CD8-positive, alpha-beta memory T cell (primary cell): ENCODE measurements at places on chromosomes 11 and 22. TPM values are rescaled to one million over a fixed set of nuclear protein-coding genes. Genes with fewer than 3 reads are reported as not detected.

The ABCC8 gene
- total RNA-seq: not detected

The PACSIN3 gene
- total RNA-seq: 7.9 TPM

The MARK2 gene
- total RNA-seq: 38.0 TPM

The TRIM51 gene
- not detected for total RNA-seq

The SMTNL1 gene
- not detected for total RNA-seq

The CCDC87 gene
- 0.27 TPM for total RNA-seq

The TTC36 gene
- total RNA-seq: 0.59 TPM

The SLC22A6 gene
- total RNA-seq: not detected

The TEX12 gene
- total RNA-seq: 0.27 TPM

The ZNF215 gene
- 0.72 TPM for total RNA-seq

The MADD gene
- total RNA-seq: 62.1 TPM

The COMMD9 gene
- 63.6 TPM for total RNA-seq

The LIF gene
- 88.6 TPM for total RNA-seq

DNA sequence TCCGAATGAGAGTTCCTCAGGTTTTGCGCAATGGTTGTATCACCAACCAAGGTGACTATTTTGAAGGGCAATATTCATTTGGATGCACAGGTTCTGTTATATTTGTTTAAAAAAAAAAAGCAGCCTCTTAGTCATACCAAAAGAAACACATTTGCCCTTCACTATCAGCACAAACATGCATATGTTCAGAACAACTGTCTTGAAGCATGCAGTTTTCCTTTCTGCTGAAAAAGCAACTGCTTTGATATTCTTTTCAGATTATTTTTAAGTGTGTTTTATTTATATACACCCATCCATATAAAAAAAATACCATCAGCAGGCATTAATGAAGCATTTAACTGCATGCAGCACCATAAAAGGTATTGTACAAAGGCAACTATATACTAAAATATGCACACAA is 67.8 kb downstream of the RBFOX2 start:
- no peak overlapping the region for H3K4me3 ChIP-seq
- H3K27me3 ChIP-seq: no peaks in the 10 kb centered on the region
- no peaks in the 10 kb centered on the region for H3K4me1 ChIP-seq

DNA sequence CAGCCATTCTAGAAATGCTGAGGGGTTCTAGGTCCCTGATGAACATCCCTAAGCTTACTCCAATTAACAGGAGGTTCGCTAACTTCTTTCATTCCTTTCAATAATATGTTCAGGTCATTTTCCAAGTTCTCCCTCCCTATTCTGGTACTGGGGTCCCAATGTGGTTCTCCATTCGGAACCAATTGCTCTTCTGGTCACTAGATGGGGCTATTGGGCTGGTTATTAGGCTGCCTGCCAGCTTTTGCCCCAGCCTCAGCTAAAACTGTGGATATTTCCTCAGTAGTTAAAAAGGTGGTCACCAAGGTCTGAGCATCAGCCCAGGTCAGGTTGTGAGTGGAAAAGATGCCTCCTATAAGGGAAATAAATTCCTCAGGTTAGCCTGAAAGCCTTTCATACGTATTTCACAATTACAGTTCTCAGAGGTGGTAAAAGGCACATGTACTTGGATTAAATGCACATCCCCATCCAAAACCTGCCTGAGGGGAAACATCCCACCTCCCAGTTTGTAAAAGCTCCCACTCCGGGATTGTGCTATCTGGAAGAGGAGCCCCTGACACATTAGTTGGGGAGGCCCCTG is 161.1 kb upstream of the CCDC179 start:
- no peaks in the 10 kb centered on the region for H3K4me1 ChIP-seq
- no peak overlapping the region for H3K27ac ChIP-seq
- no peak overlapping the region for H3K4me3 ChIP-seq
- H3K36me3 ChIP-seq: no peaks in the 10 kb centered on the region

- no peaks in the 10 kb centered on the region for H3K4me1 ChIP-seq
- H3K4me3 ChIP-seq: no peak overlapping the region
- no peak for DNase-seq
- H3K36me3 ChIP-seq: no peaks in the 10 kb centered on the region
- H3K27ac ChIP-seq: no peak overlapping the region
- H3K27me3 ChIP-seq: no peaks in the 10 kb centered on the region
Measured at GRCh38 chr11:115452241-115452640, 52.0 kb downstream of the CADM1 start.

DNA sequence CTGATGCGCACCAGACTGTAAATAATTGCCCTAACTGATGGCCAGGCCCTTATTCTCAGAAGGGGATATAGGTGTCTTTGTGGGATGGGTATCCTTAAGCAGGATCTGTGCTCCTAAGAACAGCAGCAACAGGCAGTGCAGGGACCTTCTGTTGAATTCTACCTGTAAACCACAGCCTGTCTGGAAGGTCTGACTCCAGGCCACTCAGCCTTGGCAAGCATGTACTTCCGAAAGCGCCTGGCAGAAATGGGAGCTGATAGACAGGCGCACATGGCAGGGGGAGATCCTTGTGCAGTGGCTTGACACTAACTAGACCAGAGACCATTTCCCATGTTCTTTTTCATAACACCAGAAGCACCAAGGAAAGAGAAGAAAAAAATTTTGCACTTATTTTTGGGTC is 59.0 kb downstream of the C22orf31 start:
- no peak for DNase-seq
- no peaks in the 10 kb centered on the region for H3K27me3 ChIP-seq
- no peak overlapping the region for H3K4me3 ChIP-seq
- H3K4me1 ChIP-seq: no peaks in the 10 kb centered on the region

- no peak for DNase-seq
- no peak overlapping the region for H3K27ac ChIP-seq
- no peaks in the 10 kb centered on the region for H3K36me3 ChIP-seq
- no peak overlapping the region for H3K4me3 ChIP-seq
- H3K27me3 ChIP-seq: no peaks in the 10 kb centered on the region
Measured at GRCh38 chr11:119525180-119525866, 102.4 kb upstream of the THY1 start.

GRCh38 chr22:10961043-10961860 is 4566.7 kb upstream of the OR11H1 start:
- no peaks in the 10 kb centered on the region for H3K36me3 ChIP-seq
- H3K4me3 ChIP-seq: no peak overlapping the region

DNA sequence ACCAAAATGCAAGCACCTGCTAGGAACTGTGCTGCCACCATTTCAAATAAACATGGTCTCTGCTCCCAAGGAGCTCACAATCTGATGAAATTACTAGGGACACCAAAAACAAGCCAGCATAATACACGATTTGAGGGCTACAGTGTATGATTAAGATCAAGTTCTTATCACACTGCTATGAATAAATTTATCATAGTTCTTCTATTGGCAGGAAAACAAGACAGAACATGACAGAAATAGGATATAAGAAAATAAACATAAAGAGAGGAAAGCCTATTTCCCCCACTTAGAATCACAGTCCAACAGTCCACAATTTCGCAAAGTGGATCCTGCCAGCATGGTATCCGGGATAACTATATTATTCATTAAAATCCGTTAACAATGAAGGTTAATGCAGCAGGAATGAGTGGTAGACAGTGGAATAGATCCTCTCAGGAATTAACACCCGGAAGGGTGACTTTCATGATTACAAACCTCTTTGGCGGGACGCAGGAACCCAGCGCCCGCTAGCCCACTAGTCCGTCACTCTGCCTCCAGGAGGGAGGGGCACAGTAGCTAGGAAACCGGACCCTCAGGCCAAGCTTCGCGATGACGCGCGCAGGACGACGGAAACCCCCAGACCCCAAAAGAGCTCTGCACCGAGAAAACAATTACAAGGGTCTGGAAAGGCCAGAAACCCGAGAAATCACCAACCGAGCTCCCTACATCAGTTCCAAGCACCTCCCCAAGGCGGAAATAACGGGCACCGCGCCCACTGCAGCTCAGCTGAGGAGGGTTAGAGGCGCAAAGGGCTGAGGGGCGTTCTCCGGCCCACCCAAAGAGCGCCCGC is 607 bp downstream of the CCDC82 start:
- no peaks in the 10 kb centered on the region for H3K27me3 ChIP-seq
- peak overlapping the region; percentile 90 for H3K4me3 ChIP-seq
- no peaks in the 10 kb centered on the region for H3K36me3 ChIP-seq

DNA sequence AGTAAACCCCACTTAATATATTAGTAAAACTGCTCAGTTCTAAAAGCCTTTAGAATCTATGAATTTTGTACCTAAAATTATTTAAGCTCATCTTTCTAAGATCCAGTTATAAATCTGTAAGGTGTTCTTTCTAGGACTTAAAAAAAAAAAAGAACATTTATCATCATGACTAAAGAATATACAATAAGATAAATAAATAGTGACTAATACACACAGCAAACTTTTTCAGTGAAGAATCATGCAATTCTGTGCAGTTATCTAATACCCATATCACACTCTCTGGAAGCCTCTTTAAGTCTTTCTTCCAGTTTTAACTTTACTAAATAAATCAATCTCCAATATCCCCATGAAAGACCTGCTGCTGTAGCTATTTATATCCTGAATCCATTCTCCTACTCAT is 59.8 kb downstream of the CEP57 start:
- H3K27me3 ChIP-seq: no peaks in the 10 kb centered on the region
- H3K27ac ChIP-seq: no peak overlapping the region
- H3K4me1 ChIP-seq: no peaks in the 10 kb centered on the region
- no peaks in the 10 kb centered on the region for H3K36me3 ChIP-seq
- DNase-seq: no peak
- no peak overlapping the region for H3K4me3 ChIP-seq

GRCh38 chr11:130528298-130529261 is 80.1 kb downstream of the ADAMTS15 start:
- no peak overlapping the region for H3K27ac ChIP-seq
- H3K27me3 ChIP-seq: no peaks in the 10 kb centered on the region

- no peak overlapping the region for H3K4me3 ChIP-seq
- no peak for DNase-seq
- H3K4me1 ChIP-seq: no peaks in the 10 kb centered on the region
- H3K27me3 ChIP-seq: no peaks in the 10 kb centered on the region
- no peaks in the 10 kb centered on the region for H3K36me3 ChIP-seq
- no peak overlapping the region for H3K27ac ChIP-seq
Measured at GRCh38 chr11:101126551-101127196, 2.9 kb downstream of the PGR start.

DNA sequence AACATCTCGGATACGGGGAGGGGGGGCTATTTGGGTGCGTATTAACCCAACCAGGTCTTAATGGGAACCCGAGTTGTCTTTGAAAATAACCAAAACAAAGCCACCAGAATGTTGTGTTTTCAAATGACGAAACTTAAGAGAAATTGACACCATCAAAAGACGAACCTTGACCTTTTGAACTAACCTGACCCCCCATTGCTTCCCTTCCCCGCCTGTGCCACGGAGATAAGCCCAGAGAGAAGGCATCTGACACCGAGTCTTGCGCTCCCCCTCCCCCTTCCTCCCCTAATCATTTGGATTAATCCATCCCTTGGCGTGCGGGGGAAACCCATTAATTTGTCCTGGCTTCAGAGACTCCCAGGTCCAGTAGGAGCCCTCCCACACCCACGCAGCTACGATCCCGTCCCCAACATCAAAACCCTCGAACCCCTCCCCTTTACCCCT is 4.5 kb upstream of the GCAT start:
- no peak overlapping the region for H3K4me3 ChIP-seq
- no peak for DNase-seq
- peaks cover 41% of the 10 kb centered on the region for H3K4me1 ChIP-seq
- H3K27ac ChIP-seq: peak overlapping the region; percentile 8
- no peaks in the 10 kb centered on the region for H3K36me3 ChIP-seq

- no peak overlapping the region for H3K4me3 ChIP-seq
- no peaks in the 10 kb centered on the region for H3K4me1 ChIP-seq
- DNase-seq: no peak
Measured at GRCh38 chr11:15852179-15852578, 504.2 kb downstream of the SOX6 start.

- H3K4me1 ChIP-seq: no peaks in the 10 kb centered on the region
- H3K27ac ChIP-seq: no peak overlapping the region
- no peaks in the 10 kb centered on the region for H3K27me3 ChIP-seq
- H3K4me3 ChIP-seq: no peak overlapping the region
- DNase-seq: no peak
Measured at GRCh38 chr22:48353116-48353947, 1474.3 kb downstream of the BRD1 start.

- DNase-seq: no peak
- no peaks in the 10 kb centered on the region for H3K36me3 ChIP-seq
- no peak overlapping the region for H3K27ac ChIP-seq
Measured at GRCh38 chr22:48316257-48317250, 1511.1 kb downstream of the BRD1 start.

DNA sequence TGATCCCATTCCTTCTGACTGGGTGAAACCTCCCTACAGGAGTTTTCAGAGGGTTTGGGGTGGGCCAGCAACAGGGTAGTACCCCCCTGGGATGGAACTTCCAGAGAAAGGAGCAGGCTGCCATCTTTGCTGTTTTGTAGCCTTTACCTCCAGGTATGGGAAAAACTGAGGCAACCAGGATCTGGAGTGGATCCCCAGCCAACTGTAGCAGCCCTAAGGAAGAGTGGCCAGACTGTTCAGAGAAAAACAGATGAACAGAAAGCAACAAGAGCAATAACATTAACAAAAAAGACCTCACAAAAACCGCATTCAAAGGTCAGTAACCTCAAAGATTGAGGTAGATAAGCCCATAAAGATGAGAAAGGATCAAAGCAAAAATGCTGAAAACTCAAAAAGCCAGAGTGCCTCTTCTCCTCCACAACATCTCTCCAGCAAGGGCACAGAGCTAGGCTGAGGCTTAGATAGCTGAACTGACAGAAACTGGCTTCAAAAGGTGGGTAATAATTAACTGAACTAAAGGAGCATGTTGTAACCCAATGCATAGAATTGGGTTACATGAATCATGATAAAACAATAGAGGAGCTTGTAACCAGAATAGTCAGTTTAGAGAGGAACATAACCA is 1288.6 kb upstream of the CNTN5 start:
- H3K4me3 ChIP-seq: no peak overlapping the region
- no peaks in the 10 kb centered on the region for H3K4me1 ChIP-seq
- no peaks in the 10 kb centered on the region for H3K27me3 ChIP-seq
- H3K27ac ChIP-seq: no peak overlapping the region
- no peaks in the 10 kb centered on the region for H3K36me3 ChIP-seq
- DNase-seq: no peak

DNA sequence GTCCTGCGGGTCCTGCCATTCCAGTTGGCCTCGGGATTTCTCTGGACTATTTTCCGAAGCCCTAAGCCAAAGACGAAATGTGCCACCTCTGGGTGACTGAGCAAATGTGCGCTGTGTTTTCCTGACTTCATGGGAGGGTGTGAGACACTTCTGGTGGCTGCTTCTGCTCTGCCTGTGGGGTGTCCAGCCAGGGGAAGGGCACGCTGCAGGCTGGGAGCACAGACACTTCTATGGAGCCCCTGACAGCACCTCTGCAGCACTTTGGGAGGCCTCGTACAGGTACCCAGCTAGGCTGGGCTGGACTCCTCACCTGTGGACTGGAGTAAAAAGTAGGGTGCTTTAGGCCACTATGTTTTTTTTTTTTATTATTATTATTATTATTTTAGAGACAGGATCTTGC is 17.7 kb downstream of the TANGO2 start:
- no peak overlapping the region for H3K27ac ChIP-seq
- H3K4me3 ChIP-seq: no peak overlapping the region
- no peaks in the 10 kb centered on the region for H3K27me3 ChIP-seq
- H3K36me3 ChIP-seq: peaks cover 20% of the 10 kb centered on the region

- no peaks in the 10 kb centered on the region for H3K36me3 ChIP-seq
- H3K4me1 ChIP-seq: no peaks in the 10 kb centered on the region
- no peak for DNase-seq
- H3K27ac ChIP-seq: no peak overlapping the region
- no peaks in the 10 kb centered on the region for H3K27me3 ChIP-seq
- H3K4me3 ChIP-seq: no peak overlapping the region
Measured at GRCh38 chr11:15568440-15568839, 453.7 kb downstream of the INSC start.

GRCh38 chr11:118791961-118792569 is 1.1 kb upstream of the DDX6 start:
- peak; percentile 49 for DNase-seq
- H3K36me3 ChIP-seq: no peaks in the 10 kb centered on the region
- peak overlapping the region; percentile 94 for H3K27ac ChIP-seq
